Cerebellar nuclear complex (tissue), 1 donor: ENCODE measurements at places on chromosomes 4 and X.

DNA sequence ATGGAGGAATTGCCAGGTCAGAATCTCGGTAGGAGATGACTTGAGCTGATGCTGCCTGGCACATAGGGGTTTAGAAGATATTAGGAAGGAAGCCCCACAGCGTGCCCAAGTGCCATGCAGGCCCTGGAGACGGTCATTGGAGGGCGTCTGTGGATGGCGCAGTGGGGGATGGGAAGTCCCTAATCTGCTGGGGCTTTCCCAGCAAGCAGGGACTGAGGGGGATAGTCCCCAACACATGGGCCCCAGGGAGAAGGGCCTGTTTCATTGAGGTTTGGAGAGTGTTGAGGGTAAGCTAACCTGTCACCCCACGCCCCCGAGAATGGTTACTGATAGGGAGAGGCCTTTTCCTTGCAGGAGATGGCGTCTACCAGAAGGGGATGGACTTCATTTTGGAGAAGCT is 7.8 kb downstream of the TAFAZZIN start:
- no peak for DNase-seq

- no peak for DNase-seq
These were observed 21.9 kb downstream of the CNOT6L start for GRCh38 chr4:77797239-77797638.

GRCh38 chrX:31117266-31117665 is 45.4 kb upstream of the FTHL17 start:
- DNase-seq, result no peak

GRCh38 chr4:163790231-163790630 is 295.7 kb downstream of the TMA16 start:
- DNase-seq, result no peak

DNA sequence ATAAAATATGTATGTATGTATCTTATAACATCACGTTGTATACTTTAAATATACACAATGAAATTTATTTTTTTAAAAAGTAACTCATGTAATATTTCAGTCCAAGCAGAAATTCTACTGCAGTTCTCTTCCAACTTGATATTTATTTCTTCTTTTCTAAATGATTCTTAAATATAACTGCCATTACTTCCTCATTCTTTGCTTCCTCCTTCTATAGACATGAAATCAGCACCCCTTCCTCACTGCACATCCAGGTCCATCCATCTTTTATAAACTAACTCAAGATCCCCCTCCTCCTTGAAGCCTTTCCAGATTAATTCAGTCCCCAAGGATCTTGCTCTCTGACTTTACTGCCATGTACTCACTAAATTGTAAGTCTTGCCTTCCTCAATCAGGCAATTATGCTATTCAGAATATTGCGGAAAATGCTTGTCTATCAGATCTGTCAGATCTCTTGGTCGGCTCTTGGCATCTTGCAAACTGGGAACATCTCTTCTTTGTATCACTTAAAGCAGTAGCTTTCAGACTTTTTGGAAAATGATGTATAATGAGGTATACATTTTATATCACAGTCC is 3.7 kb downstream of the GPRIN3 start:
- DNase-seq, result no peak

- DNase-seq, result no peak
These were observed 21.3 kb downstream of the IQCM start for GRCh38 chr4:149794352-149794751.

DNA sequence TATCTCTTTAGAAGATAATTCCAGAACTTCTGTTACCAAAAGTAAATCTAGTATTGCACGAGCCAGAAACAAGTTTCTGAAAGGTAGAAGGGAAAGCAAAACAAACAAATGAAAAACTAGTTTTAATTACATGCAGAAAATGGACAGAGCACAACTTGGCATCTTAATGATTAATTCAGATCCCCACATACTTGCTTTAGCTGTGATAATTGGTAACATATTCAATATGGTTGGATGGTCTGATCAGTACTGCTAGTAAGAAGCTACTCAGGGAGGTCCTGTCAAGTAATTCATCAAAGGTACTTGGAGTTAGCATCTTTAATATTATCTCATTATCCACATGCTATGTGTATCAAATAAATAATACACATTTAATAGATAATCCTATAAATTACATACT is 204.3 kb downstream of the TRAM1L1 start:
- no peak for DNase-seq

DNA sequence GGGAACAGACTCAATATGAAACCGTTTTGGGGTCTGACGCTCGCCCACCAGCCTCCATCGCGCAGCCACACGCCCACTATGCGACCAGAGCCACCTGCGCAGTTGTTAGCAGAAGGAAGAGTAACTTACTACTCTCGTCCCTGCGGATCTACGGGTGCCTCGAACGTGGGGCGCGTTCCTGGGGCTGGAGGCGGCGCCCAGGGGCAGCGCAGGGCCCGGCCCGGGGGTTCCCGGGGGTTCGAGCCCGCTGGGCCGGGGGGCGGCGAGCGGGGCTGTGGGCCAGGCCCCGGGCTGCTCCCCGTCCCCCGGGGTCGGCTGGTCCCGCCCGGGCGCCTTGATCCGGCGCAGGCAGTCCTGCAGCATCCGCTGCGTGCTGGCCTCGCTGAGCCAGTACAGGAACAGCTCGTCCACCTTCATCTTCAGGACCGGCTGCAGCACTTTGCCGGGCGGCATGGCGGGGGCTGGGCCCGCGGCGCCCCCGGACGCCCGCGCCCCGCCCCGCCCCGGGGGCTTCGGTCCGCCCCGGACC is 404 bp downstream of the PPP2R3B start:
- no peak for DNase-seq

DNA sequence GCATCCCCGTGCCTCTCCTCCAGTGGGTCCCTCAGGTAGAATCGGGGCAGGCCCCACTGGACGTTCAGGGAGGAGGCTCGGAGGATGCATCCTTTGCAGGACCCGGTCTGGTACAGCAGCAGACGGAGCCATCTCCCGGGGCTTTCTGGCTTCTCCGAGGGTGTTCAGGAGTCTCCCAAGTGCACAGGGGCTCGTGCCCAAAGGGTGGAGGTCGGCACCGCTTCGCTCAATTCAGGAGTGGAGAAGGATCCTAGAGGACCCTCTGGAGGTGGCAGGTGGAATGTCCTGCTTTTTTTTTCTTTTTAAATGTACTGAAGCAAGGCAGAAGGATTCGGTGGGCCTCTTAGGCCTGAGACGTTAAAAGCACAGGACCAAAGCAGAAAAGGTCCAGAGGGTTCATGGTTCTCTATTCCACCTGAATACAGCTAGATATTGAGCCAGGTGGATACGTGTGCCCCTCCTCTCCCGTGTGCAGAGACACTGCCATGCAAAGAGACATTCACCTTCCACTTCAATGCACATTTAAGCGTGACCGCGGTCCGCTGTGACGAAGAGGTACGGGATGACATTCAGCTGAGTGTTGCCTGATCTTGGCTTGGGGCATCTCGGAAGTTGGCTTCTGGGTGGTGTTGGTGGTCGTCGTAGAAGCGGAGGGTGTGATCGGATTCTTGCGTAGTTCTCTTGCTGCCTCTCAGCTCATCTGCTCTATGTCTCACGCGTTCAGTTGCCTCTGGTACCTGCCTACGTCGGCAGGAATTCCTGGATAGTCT is 281.2 kb upstream of the AGTR2 start:
- no peak for DNase-seq

GRCh38 chr4:99657798-99658197 is at the start of gene C4orf54:
C4orf54 (minus strand) TSS chr4:99657828; CDS start chr4:99654648, 3,180 bp downstream.
- no peak for DNase-seq

GRCh38 chr4:113434247-113434587 is 327.3 kb downstream of the CAMK2D start:
- no peak for DNase-seq

DNA sequence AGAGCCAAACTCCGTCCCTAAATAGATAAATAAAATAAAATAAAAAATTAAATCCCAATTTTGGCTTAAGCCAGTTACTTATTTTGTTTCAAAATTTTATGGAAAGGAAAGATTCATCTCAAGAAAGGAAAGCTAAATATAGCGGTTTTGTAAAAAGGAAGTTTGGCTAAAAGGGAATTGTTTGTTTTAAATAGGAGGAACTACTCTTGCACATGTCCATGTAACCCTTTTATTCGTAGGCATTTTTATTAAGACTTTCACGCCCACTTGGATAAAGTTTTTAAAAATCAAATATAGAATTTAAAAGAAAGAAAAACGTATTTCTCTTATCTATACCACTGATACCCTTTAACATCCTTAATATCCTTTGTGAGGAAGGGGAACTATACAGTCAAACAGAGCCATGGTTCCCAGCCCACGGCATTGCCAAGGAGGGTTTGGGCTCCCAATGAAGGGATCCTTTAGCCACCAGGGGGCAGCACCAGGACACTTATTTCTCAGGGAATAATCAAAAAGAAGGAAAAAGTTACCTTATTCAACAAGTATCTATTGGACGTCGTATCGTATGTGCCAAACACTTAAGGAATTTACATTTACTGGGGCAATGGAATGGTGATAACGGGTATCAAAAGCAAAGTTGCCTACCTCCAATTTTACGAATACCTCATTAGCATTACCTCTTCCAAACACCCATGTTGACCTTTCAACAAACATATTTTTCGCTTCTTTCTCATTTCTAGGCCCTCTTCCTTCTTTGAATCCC is 27.7 kb downstream of the CDKN2AIP start:
- DNase-seq, result no peak

GRCh38 chr4:116478343-116478742 is 607.0 kb downstream of the TRAM1L1 start:
- no peak for DNase-seq

- no peak for DNase-seq
These were observed 27.5 kb downstream of the OTUD6A start for GRCh38 chrX:70089604-70090297.

DNA sequence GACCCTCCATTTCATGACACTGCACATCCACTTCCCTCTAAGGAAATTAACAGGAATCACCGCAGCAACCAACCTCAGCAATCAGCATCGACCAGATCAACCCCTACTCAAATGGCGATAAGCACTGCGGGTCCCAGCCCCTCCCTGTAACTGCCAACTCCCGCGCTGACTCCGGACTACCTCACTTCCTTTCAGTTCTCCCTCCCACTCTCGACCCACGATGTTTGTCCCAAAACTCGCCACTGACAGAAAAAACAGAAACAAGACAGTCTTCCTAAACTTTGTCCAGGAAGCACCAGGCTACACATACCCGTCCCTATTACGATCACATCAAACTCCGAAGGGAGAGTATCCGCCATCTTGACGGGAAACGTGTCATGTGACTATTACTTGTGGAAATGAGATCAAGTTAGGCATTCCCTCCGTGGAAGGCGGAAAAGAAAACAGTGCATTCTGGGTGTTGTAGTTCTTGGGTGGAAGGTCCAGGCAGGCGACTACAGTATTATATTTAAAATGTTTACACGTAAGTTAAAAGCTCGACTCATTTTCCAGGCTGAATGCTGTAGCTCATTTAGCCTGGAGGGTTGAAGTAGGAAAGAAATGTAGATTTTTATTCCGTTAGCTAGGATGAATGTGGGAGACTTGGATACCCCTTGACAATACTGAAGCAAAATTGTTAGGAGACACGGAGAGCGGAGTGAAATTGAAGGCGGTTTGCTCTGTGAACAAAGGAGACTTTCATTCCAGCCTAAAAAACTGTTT is at the start of gene CHM:
Gene CHM, minus strand, starts transcription at position 385 of the 762 bp plus-strand sequence. Its CDS starts 26 bp downstream, at position 359.
- DNase-seq, result no peak

- DNase-seq, result no peak
These were observed 33.8 kb upstream of the SPANXN1 start for GRCh38 chrX:145213504-145213903.

GRCh38 chr4:145041378-145041777 is 56.6 kb downstream of the ANAPC10 start:
- DNase-seq, result no peak

GRCh38 chr4:99894998-99895397 is 771 bp upstream of the LAMTOR3 start:
- no peak for DNase-seq

DNA sequence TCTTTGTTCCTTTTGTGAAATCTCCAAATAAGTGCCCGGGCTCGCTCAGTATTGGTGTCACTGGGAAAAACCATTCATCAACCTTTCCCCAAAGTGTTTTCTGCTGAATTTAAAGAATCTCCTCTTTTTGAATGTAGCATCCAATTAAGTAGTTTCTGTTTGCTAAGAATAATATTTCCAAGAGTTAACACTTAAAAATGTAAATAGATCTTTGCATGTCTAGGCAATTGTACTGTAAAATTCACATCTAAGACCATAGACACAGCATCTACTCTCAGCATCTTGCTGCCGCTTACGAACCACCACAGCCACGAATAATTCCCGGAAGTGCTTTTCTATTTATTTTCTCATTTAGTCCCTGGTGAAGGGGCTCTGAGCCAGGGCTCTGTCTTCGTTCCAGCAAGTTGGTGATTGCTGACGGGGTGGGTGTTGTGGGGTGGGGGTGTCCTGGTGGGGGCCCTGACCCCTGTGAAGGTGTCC is 1.4 kb downstream of the NSG1 start:
- no peak for DNase-seq

DNA sequence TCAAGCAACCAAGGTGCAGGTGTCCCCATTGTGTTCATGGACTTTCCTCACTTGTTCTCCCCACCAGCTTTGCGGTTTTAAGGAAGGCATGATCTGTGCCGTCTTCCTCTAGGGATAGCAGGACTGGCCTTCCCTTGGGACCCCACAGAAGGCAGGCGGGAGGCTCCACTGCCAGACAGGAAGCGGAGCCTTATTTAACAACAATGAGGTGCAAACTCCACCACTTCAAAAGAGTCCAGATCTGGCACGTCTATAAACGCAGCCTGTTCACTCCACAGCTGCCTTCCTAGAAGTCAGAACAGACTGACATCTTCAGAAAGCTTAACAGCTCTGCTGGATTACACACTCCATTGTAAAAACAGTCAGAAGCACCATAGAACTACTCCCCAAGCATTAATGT is 1.7 kb upstream of the GPR143 start:
- no peak for DNase-seq

- DNase-seq, result no peak
These were observed 113.8 kb downstream of the ADRA2C start for GRCh38 chr4:3879681-3880614.

DNA sequence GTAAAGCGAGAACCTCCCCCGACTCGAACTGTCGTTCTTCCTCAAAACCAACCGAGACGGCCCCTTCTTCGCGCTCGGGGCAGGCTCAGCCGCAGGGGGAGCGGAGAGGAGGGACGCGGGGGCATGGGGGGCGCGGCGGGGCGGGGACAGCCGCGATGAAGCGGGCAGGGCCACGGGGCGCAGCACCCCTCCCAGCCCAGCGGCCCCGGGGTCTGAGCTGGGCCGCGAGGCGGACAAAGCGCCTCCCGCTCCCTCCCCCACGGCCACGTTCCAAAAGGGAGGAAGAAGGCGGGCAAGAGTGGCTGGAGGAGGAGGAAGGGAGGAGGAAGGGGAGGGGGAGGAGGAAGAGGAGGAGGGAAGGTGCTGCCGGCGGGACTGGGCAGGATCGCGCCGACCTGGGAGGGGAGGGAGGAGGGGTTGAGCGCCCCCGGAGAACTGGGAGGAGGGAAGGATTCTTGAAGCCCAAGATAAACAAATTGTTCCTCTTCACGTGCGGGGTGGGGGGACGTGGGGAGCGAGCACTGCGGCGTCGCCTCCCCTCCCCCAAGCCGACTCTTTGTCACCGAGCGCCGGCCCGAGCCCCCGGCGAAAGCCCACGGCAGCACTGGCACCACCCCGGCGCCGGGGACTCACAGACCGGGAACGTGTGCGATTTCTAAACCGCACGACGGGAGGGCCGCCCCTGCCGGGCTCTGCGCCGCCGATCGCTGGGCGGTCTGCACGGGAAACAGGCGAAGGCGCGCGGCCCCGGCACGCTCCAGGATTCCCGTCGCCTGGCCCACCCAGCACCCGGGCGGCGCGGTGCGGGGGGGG is 2.9 kb downstream of the MAML3 start:
- DNase-seq, result peak; percentile 21
